ENCODE measurements at places on chromosomes 1 and 21.

DNA sequence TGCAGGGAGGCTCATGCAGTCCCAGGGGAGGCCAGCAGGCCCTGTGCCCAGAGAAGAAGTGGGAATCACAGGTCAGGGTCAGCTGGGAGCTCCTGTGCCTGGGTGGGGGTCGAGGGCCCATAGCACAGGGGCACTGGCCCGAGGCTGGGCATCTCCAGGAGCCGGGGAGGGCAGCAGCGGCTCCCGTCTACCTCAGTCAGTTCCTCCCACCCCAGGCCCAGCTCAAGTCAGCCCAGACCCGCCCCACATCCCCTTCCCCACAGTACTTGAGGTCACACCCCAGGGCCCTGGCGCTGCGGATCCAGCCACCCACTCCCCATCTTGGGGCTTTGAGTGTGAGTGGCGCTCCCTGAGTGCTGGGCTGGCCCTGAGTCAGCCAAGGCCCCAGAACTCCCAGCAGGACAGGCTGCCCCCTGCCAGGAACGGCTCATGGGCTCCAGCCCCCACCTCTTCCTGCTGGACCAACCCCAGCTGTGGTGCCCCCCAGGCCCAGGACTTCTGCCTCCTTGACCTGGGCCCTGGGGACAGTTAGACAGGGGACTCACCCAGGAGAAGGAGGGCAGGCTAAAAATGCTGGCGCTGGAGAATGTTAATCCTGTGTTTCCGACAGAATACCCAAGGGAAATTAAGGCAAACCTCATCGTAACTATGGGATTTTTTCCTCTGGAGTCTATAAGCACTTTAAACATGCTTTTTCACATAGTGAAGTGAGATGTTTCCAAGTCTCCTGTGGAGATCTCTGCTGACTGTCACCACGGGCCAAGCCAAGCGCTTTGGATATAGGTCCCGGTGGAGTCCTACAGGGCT lies 68.8 kb upstream of the COL6A1 start:
- no peak for DNase-seq

DNA sequence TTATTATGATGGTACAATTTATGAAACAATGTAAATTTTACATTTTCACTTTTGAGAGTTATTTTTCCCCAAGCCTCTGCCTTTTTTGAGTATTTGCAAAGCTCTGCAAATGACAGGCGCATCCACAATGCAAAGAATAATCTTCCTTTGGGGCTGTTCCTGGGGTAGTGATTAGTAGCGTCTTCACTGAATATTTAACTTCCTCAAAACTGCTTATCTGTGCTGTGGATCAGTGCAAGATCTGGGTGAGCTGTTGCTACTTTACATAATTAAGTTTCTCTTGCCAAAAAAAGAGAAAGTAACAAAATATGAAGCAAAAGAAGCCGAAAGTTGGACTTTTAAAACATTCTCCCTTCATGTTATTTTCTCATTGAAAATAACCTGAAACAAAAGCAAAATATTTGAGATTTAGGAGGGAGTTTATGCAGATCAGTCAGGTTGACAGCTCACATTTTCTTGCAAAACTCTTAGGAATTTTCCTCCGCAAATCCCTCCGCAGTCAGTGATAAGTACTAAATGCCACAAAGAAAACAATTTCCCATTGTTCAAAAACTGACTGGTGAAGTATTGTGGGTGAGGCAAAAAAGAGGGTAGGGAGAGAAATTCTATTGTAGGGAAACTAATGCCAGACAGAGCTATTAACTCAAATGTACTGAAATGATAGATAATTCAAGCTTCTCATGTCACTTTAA lies 276.4 kb upstream of the B3GALT2 start:
- DNase-seq = no peak

DNA sequence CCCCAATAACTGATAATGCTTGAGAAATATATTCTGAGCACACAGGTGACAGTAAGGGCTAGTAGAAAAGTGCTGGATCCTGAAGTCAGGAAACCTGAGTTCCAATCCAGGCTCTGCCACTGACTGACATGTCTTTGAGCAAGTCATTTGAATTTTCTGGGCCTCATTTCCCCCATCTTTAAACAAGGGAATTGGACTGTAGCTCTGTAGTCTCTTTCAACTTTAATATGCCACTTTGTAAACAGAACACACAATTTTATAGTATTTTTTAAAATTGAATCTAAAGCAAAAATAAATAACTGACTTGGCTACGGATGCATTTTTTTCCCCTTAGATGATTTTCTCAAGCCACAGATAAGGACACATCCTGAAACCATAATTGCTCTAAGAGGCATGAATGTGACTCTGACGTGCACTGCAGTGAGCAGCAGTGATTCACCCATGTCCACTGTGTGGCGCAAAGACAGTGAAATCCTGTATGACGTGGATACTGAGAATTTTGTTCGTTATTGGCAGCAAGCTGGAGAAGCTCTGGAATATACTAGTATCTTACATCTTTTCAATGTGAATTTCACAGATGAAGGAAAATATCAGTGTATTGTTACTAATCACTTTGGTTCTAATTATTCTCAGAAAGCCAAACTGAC lies 37.0 kb downstream of the LRIG2 start:
- DNase-seq = no peak

- no peak for DNase-seq
Measured at GRCh38 chr1:1806890-1807289, 28.6 kb upstream of the NADK start.

GRCh38 chr1:210288116-210288515 lies 40.6 kb upstream of the HHAT start:
- DNase-seq = no peak
